ENCODE measurements at places on chromosomes 12 and 14. TPM values are rescaled to one million over a fixed set of nuclear protein-coding genes. Genes with fewer than 3 reads are reported as not detected.

DNA sequence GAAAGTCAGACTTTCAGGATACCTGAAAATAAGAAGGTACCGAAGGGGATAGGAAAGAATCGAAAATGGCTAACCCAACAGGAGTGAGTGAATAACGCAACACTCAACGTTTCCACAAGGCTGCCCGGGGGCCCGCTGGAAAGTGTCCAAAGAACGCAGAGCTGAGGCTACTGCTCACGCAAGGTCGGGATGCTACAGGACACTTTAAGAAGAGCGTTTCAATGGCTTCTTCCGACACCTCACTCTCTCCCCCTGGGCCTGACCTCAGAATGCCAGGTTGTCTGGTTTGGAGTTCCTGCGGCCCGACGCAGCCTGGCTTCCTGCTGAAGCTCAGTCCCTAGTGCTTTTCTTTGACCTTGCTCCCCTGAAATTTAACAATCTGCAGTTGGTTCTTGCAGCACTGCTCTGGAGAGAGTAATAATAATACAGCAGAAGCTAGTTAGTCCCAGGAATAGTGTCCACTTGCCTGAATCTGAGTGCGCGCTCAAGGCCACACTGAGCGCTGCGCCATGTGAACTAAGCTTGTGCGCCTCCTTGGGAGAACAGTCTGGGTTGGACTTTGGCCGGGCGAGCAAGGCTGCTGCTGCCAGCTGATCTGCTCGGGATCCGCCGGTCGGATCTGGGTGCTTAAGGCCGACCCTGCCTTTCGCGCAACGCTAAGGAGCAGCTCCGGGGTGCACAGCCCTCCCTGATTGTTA, 2.0 kb upstream of the ALX1 start:
- no peak for DNase-seq

DNA sequence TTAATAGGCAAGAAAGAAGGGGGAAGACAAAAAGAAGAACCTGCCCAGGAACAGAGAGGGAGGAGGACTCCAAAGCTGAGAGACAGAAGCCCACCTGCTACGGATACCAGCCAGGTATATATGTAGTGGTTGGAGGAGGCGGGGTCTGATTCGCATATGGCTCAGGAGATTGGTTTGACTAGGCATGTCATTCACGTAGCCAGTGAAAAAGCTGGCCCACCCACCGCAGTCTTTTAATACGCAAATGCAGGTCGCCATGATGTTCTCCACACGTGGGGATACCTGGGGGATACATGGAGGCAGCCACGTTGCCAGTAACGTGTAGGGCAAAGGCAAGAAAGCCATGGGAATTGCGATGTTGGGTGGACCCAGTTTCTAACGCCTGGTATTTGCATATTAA, 73.2 kb downstream of the NTS start:
- DNase-seq = no peak

Gene TTC6
- total RNA-seq = 19.4 TPM

Gene PRH1
- 21.2 TPM for total RNA-seq
